ENCODE measurements at places on chromosomes 1 and 21.

DNA sequence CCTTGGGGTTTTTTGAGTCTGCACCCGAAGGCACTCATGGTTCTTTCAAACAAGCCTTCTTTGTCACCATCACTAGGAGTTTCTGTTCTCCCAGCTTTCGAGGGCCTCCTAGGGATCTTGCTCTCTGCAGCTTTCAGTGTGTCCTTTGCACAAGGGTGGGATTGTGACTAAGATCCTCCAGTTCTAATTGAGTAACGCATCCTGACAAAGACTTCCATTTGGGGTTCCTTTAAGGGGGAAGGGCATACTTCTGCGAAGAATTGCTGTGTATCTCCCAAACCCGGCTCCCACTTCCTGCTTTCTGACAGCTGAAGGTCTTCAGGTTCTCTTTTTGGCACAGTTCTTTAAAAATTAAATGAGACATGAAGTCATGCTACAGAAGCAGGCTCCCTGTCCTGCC is 139.4 kb downstream of the EDEM3 start:
- no peak for DNase-seq

- no peak for DNase-seq
These were observed 8.8 kb upstream of the P3R3URF start for GRCh38 chr1:46184920-46185658.

- no peak for DNase-seq
These were observed 231.1 kb upstream of the RUNX1 start for GRCh38 chr21:35280231-35280630.

DNA sequence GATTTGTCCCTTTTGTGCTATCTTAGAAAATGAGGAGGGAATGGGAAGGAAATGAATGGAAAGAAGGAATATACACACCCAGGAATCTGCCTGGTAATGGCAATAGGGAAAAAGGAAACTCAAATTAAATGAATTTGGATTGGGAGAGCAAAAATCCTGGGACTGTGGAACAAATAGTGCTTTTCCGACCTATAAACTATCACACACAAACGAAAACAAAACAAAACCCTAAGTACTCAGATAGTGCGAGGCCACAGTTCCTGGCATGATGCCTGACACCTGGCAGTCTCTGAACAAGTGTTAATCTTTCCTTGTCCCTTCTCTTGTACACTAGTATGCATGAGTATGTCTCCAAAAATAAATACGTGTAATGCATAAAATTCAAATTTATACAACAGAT is 319.8 kb upstream of the SPAG17 start:
- DNase-seq, result no peak

GRCh38 chr1:118204648-118205047 is 19.6 kb upstream of the SPAG17 start:
- DNase-seq, result no peak

- no peak for DNase-seq
These were observed 71.1 kb upstream of the C8B start for GRCh38 chr1:57036641-57037579.

Measured in left lung (tissue), 14 donors.